ENCODE measurements at places on chromosomes 2 and 18. TPM values are rescaled to one million over a fixed set of nuclear protein-coding genes. Genes with fewer than 3 reads are reported as not detected.

Gene ATP9B
- total RNA-seq: 48.4 TPM

Gene KCNS3
- 2.9 TPM for total RNA-seq

Gene MRO
- 1.9 TPM for total RNA-seq

Gene AKAIN1
- not detected for total RNA-seq

Gene REEP1
- 4.1 TPM for total RNA-seq

Gene COLEC11
- total RNA-seq: not detected

GRCh38 chr2:219205165-219205538 is 1.4 kb upstream of the ZFAND2B start:
- no peak for DNase-seq

DNA sequence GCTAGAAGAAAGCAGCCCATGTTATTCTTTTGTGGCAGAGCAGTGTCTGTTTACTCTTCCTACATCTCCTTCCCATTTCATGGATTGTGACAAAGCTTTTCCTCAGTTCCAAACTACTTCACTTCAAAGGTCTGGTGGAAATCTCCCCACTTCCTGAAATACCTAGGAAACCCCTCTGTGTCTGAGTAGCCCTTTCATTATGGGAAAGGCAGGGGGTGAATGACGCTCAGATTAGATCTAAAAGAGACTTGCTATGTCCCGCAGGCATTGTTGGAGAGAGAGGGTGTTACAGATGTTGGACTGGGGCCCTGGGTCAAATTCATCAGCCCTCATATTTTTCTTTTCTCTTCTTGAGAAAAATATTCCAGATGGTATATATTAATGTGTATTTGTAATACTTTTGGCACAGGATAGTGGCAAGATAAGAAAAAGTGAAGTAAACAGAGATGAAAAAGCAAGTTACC is 675.0 kb downstream of the IRS1 start:
- DNase-seq: peak; percentile 78

DNA sequence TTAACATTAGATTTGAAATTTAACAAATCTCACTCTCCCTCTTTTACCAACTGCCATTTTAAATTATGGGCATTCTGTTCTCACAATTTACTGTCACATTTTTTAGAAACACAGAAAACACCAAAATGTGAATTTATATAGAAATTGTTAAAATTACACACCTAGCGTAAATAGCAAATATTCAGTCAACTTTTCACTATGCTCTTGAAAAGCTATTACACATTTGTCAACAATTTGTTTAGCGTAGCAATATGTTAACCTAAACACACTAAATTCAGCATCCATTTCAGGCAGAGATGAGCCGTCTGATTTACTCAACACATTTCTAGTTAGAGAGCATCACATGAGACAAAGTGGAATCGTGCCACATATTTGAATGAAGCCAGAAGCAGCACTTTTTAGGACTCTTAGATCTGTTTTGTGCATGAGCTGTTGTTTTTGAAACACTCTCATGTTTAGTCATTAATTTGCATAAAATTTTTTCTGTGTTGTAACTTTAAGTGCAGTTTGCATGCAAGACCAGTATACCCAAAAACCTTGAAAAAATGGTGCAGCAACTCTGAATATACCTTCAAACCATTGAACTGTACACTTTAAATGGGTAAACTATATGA is 8.2 kb downstream of the TTC32 start:
- DNase-seq: no peak

DNA sequence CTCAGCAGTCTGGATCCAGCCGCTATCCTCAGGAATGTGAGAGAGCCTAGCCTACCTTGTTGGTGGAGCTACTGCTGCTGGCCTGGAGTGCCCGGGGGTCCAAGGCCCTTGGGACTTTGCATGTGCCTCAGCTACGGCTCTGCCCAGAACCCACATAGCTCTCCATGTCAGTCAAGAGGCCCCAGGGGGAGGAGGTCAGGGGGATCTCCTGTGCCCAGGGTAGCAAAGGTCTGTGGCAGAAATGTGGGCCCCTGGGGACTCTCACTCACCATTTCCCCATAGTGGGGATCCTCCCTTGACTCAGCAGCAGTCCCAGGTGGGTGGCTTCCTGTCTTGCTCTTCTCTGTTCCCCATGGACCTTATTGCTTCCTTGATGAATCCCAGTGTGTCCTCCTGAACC is 342.7 kb upstream of the CHAC2 start:
- DNase-seq: no peak

DNA sequence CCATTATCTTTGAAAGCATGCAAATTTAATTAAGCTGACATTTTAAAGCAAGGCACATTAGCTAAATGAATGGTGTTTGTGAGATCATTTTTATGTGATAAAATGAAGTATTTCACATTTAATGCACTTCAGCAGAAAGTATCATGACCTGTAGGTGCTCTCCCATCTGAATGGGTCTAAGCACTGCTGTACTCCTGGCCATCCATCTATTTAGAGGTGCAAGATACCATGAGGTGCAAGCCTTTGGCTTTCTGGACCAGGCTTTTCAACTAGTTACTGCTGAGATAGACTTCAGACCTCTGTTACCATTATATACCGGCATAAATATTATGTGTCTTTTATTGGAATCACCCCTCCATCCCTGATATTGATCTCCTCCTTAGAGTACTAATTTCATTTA is 15.6 kb upstream of the LIPG start:
- no peak for DNase-seq

- peak; percentile 55 for DNase-seq
Observed at GRCh38 chr2:96527286-96528005, 9.1 kb upstream of the ARID5A start.

- peak; percentile 67 for DNase-seq
Observed at GRCh38 chr2:8602809-8603208, 79.0 kb upstream of the ID2 start.

GRCh38 chr2:206494061-206494460 is 50.7 kb downstream of the ADAM23 start:
- no peak for DNase-seq

DNA sequence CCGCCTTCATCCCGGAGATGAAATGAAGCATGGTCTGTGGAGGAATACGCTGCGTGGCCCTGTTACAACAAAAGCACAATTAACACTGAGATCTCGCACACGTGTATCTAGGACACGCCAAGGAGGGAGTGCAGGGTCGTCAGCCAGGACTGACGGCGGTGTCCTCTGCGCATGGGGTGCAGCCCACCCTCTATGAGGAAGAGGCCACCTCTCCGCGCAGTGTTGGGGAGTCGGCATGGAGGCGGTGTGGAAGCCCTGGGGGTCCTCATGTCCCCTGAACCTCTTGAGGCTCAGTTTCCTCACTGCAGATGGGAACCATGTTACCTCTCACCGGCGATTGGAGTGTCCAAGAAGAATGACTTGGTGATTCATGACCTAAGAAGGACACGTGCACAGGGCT is 86.0 kb upstream of the ZNF236 start:
- peak; percentile 15 for DNase-seq

GRCh38 chr2:57432528-57432927 is 614.1 kb upstream of the VRK2 start:
- DNase-seq: no peak

GRCh38 chr2:225100856-225101294 is 58.6 kb upstream of the DOCK10 start:
- no peak for DNase-seq

- no peak for DNase-seq
Observed at GRCh38 chr2:152813351-152813750, 94.9 kb downstream of the ARL6IP6 start.
